Stromal cell of bone marrow (primary cell): ENCODE measurements at places on chromosomes 2 and 18.

DNA sequence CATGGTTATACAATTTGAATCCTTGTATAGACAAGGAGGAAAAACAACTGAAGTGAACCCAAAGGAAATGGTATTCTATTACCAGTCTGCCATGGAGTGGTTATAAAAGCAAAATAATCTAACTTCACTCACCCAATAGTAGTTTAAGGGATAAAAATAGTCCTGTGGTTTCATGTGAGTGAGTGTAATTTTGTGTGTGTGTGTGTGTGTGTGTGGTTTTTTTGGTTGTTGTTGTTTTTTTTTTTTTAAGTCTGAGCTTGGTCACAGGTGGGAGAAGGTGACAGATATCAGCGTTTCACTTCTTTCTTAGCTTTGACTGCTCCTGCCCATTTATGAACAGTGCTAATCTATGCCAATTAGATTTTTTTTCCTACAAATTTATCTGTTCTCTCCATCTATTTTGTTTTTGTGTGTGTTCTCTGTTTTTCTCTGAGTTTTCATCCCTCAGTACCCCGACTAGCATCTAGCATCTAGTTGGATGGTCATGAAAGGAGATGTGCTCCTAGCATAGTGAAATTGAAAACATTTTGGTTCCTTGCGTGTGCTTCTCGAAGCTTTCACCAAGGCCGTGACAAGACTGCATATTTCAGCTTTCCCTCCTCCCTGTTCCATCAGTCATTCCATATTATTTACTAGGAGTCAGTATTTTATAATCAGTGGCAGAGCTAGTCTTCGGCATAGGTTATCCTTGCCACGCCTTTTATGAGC is 200.1 kb upstream of the DTNA start:
- no peak for DNase-seq

DNA sequence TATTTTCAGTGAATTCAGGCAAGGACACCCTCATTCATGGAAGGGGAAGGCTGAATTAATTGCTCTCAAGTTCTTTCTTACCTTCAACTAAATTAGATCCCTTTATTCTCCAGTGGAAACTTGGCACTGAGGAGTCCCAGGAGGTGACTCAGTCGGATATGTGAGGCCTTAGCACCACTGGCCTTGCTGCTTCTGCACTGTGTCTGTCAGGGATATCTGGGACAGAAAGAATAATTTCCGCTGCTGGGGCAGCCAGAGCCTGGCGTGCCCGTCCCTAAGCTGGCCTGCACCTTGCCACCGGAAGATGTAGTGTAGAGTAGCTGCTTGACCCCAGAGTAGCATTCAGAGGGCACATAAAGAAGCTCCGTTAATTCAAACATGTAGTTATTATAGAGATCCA is 53.4 kb downstream of the LIMS1 start:
- DNase-seq, result no peak

GRCh38 chr18:79905993-79906392 is 45.5 kb downstream of the SLC66A2 start:
- DNase-seq, result no peak

- no peak for DNase-seq
These were observed 36.9 kb downstream of the RIT2 start for GRCh38 chr18:43078478-43079092.

DNA sequence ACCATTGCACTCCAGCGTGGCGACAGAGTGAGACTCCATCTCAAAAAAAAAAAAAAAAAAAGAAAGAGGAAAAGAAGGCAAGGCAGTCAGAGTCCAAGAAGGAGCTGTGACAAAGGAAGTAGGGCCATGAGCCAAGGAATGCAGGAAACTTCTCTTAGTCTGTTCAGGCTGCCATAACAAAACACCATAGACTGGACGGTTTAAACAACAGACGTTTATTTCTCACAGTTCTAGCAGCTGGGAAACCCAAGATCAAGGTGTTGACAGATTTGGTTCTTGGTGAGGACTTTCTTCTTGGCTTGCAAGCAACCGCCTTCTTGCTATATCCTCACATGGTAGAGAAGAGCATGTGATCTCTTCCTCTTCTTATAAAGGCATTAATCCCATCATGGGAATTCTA is 13.1 kb upstream of the SUMO1 start:
- no peak for DNase-seq

DNA sequence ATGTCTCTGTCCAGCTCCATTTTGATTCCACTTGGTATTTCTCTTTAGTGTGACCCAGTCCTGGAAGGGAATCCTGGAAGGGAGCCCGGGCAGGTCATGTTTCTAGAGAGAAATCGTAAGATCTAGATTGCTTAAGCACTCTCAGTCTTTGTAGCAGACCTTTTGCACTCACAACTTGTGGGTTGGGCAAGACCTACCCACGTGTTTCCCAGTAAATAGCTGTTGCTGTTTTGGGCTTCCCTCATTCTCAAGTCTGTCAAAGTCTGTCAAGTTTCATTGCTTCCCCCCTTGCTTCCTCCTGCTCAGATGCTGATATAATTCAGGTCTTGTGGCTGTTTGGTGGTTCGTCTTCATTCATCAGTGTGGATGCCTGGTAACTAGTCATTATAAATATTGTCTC is 17.4 kb upstream of the NEMP2 start:
- no peak for DNase-seq

GRCh38 chr2:182901748-182902147 is 35.3 kb upstream of the FRZB start:
- no peak for DNase-seq
